ENCODE measurements at places on chromosomes 1 and 21.

DNA sequence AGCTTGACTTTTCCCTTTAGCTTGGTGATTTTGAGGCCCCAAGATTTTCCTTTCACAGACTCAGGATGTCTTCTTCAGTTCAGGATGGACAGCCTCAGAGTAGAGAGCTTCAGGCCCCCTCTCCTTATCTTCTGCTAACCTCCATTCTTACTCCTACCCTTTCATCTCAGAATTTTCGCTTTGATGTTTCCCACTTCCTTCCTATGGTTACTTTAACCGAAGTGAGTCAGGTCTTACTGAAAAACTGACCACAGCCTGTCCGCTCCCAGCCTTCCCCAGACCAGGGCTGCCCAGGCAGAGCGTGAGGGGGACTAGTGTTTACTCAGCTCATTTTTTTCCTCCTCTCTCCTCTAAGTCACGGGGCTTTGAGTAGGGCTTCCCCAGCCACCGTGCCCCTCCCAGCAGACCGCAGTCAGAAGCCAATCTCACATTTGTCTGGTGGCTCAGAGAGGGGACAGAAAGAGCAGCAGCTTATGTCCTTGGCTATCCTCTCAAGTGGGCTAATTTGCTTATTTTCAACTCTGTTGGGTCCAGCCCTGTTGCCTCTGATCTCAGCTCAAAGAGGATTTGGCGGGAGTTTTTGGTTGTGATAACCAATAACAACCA is 4.2 kb upstream of the IL19 start:
- peak; percentile 70 for DNase-seq

- DNase-seq = no peak
Observed at GRCh38 chr1:237416924-237417655, 375.1 kb downstream of the RYR2 start.

DNA sequence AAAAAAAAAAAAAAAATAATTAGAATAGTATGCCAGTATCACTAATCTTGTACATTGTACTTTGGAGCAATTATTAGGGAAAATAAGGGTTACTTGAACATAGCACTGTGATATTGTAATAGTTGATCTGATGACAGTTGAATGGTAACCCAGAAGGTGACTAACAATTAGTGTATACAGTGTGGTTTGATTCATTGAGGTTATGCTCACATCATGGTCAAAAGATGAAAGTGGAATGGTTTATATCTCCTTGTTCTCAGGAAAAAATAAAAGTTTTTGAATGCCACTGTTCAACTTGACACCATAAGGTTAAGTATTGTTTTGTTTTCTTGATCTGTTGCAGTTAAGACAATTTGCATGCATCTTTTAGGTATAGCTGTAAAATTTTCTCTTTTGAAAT is 87.0 kb downstream of the GPR52 start:
- DNase-seq = no peak

GRCh38 chr1:167059045-167059808 is 30.9 kb downstream of the GPA33 start:
- peak; percentile 73 for DNase-seq

GRCh38 chr1:24803220-24803619 is 58.0 kb downstream of the CLIC4 start:
- DNase-seq = no peak

DNA sequence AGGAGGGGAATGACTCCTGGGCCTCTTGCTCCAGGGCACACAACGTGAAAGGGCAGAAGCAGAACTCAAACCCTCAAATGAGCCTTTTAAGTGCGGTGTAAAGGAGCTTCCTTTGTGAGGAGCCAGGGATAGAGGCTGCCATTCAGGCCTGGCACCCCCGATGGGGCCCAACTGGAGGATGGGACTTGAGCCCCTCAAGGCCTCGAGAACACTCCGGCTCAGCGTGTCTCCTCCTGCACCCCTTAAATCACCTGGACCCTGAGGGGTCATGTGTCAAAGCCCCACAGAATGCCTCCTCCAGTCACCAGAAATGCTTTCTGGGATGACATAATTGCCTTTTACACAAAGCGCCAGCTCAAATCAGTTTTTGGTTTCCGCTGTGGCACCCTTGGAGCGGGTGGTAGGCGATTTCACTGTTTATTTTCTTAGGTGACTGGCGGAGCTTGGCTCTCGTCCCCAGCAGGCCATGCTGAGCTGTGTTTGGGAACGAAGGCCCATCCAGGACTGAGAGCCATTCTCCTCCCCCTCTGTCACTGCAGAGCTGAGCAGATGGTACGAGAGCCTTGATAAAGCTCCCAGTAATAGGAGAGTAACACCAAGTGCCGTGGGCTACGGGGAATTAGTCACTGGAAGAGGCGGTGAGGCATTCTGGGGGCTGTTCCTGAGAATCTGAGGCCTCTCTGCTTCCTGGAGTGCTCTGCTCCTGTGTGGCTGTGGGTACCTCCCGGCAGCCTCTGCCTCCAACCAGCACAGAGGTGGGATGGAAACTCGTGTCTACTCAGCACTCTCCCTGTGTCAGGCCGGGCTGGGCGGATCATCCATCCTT is 163.0 kb downstream of the GRIK3 start:
- no peak for DNase-seq

DNA sequence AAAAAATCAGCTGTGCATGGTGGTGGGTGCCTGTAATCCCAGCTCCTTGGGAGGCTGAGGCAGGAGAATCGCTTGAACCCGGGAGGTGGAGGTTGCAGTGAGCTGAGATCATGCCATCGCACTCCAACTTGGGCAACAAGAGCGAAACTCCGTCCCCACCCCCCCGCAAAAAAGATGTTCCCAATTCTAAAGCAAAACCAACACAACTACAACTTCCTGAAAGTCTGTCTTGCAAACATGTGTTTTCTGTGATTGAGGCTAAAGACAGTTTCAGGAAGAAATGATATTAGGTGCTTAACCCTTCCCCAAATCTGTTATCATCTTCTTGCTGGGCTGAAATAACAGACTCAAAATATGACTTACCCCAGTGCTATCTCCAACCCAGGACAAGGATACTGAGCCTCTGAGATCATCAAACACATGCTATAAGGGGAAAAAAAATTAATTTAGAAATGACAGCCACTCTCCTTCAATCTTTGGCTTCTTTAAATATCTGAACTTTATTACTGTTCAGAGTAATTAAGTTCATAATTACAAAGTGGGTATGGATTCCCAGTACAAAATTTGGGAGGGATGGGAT is 28.5 kb downstream of the SORT1 start:
- DNase-seq = no peak

DNA sequence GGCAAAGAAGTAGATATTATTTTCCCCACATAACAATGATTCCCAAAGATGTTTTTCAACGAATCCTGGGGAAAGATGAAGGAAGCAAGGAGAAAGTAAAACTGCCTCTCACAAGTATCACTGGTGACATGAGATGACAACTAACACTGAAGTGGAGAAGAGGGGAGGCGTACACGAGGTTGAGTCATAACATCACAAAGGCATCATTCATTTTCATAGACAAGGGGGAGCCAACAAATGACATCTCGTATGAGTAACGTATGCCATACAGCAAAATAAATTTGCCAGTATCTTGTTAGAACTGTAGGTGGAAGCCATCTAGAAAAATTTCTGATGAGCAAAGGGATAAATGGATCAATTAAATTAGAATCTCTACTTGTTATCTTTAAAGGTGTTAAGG is 56.6 kb downstream of the ATP1B1 start:
- no peak for DNase-seq

DNA sequence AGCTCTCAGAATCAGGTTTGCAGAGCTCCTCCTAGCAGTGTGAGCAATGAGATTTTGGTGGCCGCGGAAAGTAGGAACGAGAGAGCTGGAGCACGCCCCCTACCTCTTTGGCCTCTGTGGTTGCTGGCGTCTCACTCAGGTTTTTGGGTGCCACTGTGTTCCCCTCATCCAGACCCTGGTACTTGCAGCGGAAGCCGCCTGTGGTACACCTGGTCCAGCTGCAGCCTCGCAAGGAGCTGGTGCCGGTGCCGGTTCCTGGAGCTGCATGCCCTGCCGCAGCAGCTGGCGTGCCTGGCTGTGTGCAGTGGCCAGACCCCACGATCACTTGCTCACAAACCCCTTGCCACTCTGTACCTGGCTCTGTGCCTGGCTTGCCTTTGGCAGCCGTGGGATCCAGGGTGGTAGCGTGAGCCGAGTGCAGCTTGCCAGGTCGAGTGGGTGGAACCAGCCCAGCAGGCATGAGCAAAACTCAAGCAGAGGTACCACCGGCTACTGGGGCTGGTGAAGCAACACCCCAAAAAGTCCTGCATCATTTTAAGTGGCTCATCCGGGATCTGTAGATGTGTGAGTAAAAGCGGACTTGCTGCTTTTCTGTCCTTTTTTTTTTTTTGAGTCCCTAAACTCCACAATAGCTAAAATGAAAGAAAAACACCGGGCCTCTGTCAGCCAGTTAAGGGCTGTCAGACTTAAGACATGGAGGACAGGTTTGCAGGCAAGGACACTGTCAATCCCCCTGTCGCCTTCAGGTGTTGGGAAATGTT is 844.9 kb downstream of the KCNT2 start:
- DNase-seq = no peak

- peak; percentile 54 for DNase-seq
Observed at GRCh38 chr1:228463559-228464455, 23.4 kb upstream of the RNF187 start.

DNA sequence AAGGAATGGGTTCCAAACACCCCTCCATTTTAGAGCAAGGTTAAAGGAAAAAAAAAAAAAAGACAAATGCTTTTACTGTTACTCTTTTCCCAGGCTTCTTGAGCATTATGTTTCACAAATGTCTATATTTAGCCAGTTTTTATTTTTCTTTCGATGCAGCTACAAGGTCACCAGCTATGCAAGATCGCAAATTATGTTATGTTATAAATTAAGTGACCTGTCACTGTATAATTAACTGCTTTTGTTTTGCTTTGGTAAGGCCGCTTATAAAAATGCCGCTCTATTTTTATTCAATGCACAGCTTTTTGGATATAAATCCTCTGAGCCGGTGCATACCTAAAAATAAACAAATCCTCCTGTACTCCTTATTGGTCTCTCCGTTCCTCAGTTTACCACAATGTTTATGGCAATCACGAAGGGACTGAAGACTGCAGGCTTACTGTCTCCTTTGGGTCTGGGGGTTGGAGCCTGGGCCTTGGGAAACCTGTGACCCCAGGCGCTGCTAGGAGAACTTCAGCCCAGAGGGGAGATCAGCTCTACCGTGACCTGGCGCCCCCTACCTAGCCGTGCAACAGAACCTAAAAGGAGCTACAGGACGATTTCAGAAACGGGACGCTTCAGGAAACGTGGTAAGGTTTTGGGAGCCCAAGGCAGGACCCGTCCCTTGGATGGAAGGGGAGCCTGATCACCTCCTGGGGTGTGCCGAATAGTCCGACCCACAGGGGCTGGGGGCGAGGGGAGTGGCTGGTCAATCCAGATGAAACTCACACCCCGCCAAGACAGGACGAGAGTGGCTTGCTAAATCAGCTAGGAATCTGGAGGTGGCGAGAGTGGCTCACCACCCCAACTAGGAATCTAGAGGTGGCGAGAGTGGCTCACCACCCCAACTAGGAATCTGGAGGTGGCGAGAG is 101.2 kb upstream of the CD55 start:
- no peak for DNase-seq

GRCh38 chr1:115466433-115466832 is 128.4 kb upstream of the NGF start:
- DNase-seq = no peak

DNA sequence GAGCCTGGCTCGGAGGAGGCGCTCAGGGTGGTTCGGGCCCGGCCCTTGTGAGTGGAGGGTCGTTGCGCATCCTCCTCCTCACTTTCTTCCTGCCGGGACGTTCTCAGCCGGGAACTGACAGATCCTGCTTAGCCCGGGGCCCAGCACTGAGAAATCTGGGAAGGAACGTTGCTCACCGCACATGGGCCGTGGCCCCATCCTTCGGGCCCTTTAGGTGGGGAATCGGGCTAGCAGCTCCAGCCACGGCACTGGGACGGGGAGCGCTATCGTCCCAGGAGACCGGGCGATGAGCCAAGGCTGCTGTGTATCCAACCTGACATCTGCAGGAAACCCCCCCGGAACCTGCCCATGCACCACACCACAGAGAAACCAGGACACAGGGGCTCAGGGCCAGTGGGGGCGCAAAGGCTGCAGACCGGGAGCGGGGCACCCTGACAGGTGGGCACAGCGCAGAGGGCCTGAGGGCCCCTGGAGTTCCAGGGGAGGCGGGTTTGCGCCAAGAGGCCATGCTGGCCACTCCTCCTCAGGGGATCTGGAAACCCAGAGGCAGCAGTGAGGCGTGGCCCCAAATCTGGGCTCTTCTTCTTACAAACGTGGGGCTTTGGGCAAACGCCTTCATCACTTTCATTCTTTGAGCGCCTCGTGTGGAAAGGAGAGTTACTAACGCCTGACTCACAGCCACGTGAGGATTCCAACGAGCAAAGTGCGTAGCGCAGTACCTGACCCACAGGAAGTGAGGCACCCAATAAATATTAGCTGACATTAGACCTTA is at the start of gene SH2D5:
SH2D5 (minus strand) TSS at position 116 of the 772 bp plus-strand sequence. CDS start 4,659 bp downstream, outside the sequence.
- peak; percentile 79 for DNase-seq

GRCh38 chr1:109210058-109210457 is 3.7 kb upstream of the SARS1 start:
- DNase-seq = no peak

GRCh38 chr1:4655674-4656532 is 1.5 kb downstream of the AJAP1 start:
- DNase-seq = no peak
